Activated CD8-positive, alpha-beta memory T cell treated with anti-CD3 and anti-CD28 coated beads, Interleukin-2, amount 10 ng/mL, durations not matched to agents 7 days and 5 days (primary cell): ENCODE measurements at places on chromosomes 2 and 18. TPM values are rescaled to one million over a fixed set of nuclear protein-coding genes. Genes with fewer than 3 reads are reported as not detected.

PROM2 gene
- 0.82 TPM for total RNA-seq

UGT1A4 gene
- not detected for total RNA-seq

ALPP gene
- total RNA-seq = not detected

G6PC2 gene
- total RNA-seq = not detected

DSG2 gene
- total RNA-seq = 0.09 TPM

IL37 gene
- not detected for total RNA-seq

RGPD3 gene
- not detected for total RNA-seq

ANKRD30B gene
- total RNA-seq = not detected

TSPYL6 gene
- total RNA-seq = not detected

DNA sequence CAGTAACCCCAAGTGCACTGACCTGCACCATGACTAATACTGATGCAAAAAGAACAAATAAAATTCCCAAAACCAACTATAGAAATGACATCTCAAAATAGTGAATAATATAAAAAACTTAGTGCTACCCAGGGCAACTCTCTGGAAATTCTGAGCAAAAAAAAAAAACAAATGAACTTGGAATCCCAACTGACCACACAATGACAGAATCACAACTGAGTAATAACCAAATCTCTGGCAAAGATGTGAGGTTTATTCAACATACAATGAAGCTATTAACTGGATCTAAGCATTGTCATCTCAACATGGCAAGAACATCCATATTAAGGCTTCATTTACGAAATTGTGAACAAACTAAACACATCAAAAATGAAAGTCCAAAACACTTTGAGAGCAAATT is 22.7 kb downstream of the EXOC6B start:
- DNase-seq = no peak

- no peak for DNase-seq
Observed at GRCh38 chr2:42072349-42073118, 24.7 kb downstream of the PKDCC start.

DNA sequence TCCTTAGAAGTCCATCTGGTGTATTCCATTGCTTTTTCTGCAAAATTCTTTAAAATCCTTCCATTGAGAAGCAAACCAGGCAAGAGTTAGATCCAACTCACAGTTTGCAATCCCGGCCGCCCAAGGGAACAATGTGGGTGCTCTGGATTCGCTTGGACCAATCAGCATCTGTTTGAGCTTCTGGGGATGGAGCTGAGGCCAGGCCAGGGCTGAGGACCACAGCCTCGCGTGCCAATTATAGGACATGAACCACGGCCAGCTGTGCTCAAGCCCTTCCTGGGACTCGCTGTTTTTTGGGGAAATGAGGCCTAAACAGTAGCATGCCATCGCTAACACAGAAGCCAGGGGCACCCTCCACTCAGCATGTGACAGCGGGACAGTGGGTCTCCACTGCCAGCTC is 270.8 kb downstream of the HDAC4 start:
- no peak for DNase-seq

DNA sequence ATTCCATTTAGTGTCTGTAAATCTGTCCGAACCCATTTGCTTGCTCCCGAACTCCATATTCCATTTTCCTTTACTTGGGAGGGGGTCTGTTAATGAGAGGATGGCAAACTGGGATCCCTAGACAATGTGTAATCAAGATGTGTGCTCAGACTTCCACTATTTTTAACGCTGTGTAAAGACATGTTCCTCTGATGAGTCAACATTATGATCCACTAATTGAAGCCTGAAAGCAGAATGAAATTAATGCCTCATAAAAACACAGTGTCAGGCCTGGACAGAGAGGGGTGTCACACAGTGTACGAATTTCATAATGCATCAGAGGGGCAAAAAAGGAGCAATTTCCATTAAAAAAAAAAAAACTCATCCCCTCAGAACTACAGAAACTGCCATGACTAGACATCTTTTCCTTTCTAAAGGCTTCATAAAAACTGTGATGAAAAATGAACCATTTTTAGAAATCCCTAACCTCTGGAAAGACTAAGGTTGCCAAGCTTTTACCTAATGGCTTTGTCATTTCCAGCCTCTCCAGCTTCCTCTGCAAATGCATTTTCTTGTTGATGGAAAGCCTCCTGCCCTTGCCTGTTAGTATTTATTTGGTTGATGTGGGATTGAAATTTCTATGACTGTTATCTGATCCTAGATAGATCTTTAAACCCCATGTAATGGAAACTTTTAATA is 209.2 kb upstream of the DCC start:
- DNase-seq = no peak

- DNase-seq = no peak
Observed at GRCh38 chr2:234423884-234424283, 73.0 kb downstream of the ARL4C start.

- no peak for DNase-seq
Observed at GRCh38 chr2:198697794-198698193, 759.9 kb downstream of the SATB2 start.

- no peak for DNase-seq
Observed at GRCh38 chr18:10090668-10091067, 176.9 kb downstream of the VAPA start.

DNA sequence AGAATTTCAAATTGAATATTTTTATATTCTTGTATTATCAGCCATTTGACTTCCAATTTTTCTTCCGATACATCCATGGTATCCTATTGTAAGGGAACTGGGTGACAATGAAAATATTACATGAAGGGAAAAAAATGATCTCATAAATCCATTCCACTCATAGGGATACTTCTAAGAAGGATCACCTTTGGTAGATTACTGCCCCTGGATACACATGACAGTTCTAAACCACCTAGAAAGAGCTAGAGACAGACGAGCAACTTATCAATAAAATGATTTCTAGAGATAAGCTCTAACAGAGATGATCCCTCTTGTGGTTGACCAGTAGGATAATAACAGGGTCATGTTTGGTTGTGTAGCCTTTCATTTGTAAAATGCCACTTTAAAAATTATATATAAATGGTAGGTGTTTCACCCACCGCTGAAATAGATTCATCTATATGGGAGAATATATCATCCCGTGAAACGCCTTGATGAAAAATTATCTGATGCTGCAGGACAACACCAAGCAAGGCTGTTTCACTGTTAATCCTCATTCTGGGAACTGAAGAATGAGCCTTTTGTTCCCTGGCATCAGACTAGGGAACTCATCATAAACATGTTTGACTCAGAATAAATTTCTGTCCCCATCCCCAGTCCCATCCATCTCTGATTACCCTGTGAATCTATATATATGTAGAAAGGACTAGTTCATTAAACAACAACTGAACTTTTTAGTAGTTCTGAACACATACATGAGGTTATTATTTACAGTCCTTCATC is 180.0 kb downstream of the TCF4 start:
- DNase-seq = no peak

- DNase-seq = peak; percentile 72
Observed at GRCh38 chr2:218962859-218963492, 3.5 kb downstream of the CDK5R2 start.

GRCh38 chr18:2515908-2516625 is 55.2 kb downstream of the METTL4 start:
- DNase-seq = no peak

DNA sequence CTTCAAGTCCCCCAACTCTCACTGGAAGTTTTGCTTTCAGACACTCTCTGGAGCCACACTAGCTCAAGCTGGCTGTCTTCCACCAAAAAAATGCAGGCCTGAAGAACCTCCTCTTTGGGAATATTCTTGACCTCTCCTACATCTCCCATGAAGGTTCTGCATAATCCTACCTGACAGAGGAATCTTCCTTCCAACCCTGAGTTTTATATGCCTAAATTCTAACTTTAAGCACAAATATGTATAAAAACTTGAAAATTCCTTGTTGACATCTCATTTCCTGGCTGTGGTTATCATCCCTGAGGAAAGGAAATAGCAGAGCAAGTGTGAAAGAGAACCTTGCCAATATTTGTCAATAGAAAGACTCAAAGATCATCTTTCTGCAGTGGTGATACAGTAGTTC is 249.0 kb downstream of the LPIN1 start:
- no peak for DNase-seq

GRCh38 chr18:79629606-79630005 is 50.0 kb upstream of the CTDP1 start:
- no peak for DNase-seq

- no peak for DNase-seq
Observed at GRCh38 chr18:10135302-10135926, 221.6 kb downstream of the VAPA start.

DNA sequence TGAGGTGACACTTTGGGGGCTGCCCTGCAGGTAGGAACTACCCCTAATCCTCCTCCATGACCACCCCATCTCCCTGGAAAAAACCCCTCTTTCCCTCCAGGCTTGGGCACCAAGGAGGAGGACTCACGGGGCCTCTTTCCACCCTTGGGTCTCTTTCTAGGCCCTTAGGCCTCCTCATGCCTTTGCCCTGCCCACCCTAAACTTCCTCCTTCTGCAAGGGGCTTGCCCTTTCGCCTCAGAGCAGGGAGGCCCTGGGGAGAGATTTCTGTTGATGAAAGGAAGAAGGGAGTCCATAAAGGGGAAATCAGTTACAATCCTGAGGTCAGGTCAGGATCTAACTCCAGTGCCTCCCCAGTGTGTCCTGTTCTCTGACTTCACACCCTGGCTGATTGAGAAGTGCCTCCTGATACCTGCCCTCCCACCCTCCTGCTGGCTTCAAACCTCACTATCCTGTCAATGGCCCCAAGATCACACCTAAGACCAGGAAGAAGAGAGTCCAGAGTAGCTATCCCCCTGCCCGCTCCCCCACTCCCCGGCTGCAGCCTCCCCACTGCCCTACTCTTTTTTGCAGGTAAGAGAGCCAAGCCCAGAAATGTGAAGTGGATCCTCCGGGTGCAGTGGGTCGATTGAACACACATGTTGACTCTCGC is 16.7 kb upstream of the TNS1 start:
- no peak for DNase-seq

DNA sequence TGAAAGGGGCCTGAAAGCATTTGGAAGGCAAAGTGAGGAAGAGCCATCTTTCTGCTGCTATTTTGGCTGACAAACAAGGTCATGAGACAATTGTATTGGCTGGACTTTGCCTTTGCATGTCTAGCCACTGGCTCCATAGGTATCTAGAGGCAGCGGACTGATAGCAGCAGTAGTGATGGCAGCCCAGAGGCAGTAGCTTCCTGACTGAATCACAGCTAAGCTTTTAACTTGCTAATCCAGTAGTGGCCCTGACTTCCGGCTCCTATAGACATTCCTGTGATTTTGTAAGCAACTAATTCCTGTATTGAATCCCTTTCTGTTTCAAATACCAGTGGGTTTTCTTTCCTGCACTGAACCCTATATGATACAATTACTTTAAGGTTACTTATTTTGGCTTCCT is 69.8 kb upstream of the PDE1A start:
- DNase-seq = no peak

GRCh38 chr2:19244460-19245363 is 113.7 kb downstream of the OSR1 start:
- DNase-seq = no peak

DNA sequence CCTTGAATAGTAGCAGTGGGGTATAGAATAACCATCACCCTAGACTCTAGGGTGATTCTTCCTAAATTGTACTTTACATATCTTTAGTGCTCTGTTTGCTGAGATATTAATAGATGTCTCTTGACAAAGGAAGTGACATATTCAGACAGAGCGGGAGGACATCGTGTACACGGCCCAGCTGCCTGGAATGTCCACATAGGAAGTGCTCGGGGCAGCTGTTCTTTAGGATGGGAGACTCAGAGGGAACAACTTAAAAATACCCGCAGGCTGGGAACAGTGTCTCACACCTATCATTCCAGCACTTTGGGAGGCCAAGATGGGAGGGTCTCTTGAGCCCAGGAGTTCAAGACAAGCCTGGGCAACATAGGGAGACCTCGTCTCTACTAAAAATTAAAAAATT is 206.1 kb downstream of the FAM210A start:
- DNase-seq = no peak

GRCh38 chr2:135615404-135615803 is 84.1 kb downstream of the R3HDM1 start:
- DNase-seq = no peak

DNA sequence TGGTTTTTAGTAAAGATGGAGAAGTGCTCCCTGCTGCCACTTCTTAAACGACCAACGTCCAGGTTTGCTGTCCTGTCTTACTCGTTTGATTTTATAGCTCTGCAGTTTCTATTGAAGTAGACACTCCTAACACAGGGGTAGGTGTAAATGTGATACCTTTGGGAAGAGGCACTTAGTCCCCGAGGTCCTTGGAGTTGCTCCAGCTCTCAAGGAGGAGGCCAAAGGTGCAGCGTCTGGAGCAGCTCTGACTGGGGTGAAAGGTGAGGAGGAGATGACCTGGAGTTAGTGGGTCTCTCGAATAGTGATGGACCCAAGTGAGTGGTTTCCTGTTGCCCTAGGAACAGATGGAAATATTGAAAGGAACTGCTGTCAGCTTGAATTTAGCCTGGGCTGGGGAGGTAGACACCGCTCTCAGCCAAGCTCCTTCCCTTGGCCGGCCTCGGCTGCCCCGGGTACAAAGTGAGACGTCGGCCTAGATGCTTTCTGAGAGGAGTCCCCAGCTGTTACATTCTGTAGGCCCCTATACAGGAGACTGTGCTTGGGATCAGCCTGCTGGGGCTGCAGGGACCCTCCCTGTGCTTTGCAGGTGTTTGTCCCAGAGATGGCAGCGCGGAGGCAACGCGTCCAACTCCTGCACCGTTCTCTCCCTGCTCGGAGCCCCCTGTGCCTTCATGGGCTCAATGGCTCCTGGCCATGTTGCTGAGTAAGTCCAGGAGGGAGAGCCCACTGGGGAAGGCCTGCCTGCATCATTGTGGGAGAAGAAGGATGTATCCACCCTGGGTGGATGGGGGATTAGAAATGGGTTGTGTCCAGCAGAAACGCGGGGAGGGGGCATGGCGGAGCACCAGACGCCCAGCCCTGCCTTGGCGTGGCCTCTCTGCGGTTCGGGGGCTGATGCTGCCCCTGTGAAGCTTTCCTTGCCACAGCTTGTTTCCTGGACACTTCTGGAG is 5.4 kb downstream of the KHK start:
- DNase-seq = no peak

DNA sequence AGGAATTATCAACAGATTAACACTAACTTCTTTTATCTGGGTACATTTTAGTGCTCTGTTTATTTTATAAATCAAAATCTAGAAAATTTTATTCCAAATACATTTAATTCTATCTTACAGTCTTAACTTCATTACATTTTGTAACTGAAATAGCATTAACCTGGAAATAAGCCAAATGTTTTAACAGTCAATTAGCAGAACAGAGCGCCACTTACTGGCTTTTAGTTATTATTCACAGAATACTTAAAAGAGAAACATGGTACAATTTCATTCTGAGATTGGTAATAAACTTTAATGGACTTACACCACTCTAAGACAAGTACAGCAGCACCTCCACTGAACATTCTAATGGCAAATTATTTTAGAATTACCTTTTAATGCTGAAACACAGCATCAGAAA is 38.6 kb downstream of the SS18 start:
- DNase-seq = no peak
